ENCODE measurements at places on chromosomes 4 and X. TPM values are rescaled to one million over a fixed set of nuclear protein-coding genes. Genes with fewer than 3 reads are reported as not detected.

SOD3 gene
- total RNA-seq = 28.2 TPM

APOO gene
- 31.4 TPM for total RNA-seq

CLDN34 gene
- total RNA-seq = 1.1 TPM

PRDM8 gene
- total RNA-seq = 2.3 TPM

SEPSECS gene
- 17.7 TPM for total RNA-seq

PDHA2 gene
- not detected for total RNA-seq

FGFBP2 gene
- 0.49 TPM for total RNA-seq

RPS6KA6 gene
- 11.6 TPM for total RNA-seq

ARR3 gene
- 0.64 TPM for total RNA-seq

AREG gene
- 30.0 TPM for total RNA-seq

HS6ST2 gene
- total RNA-seq = 0.87 TPM

ART3 gene
- 3.6 TPM for total RNA-seq

ADRA2C gene
- 0.92 TPM for total RNA-seq

CA5B gene
- total RNA-seq = 7.7 TPM

PAGE5 gene
- total RNA-seq = not detected

LDB2 gene
- 6.9 TPM for total RNA-seq

MSANTD1 gene
- 0.73 TPM for total RNA-seq

SPANXD gene
- total RNA-seq = not detected

TKTL1 gene
- total RNA-seq = not detected

CPZ gene
- total RNA-seq = 2.9 TPM

EGF gene
- total RNA-seq = 2.1 TPM

GUCY1A1 gene
- total RNA-seq = 2.7 TPM

NAP1L5 gene
- total RNA-seq = 1.2 TPM

P2RY8 gene
- 2.1 TPM for total RNA-seq

SNCA gene
- total RNA-seq = 1.4 TPM

GAGE1 gene
- total RNA-seq = not detected

AFM gene
- not detected for total RNA-seq

ALB gene
- not detected for total RNA-seq

FAM149A gene
- 15.2 TPM for total RNA-seq

All from left colon (tissue), 2 donors.